ENCODE measurements at places on chromosomes 11 and 22. TPM values are rescaled to one million over a fixed set of nuclear protein-coding genes. Genes with fewer than 3 reads are reported as not detected.

Gene APOBEC3C
- 82.2 TPM for total RNA-seq

Gene OR8G5
- not detected for total RNA-seq

Gene ADAMTS15
- not detected for total RNA-seq

Gene LARGE2
- 0.70 TPM for total RNA-seq

Gene MMP1
- not detected for total RNA-seq

Gene SLC15A3
- 3.9 TPM for total RNA-seq

Gene MYBPC3
- not detected for total RNA-seq

Gene ENTHD1
- total RNA-seq, result 0.34 TPM

Gene USH1C
- total RNA-seq, result not detected

Gene IRAG1
- not detected for total RNA-seq

Gene ATG2A
- total RNA-seq, result 17.5 TPM

Gene RBX1
- 92.8 TPM for total RNA-seq

Gene TBX1
- not detected for total RNA-seq
